ENCODE measurements at places on chromosomes 1 and 21. TPM values are rescaled to one million over a fixed set of nuclear protein-coding genes. Genes with fewer than 3 reads are reported as not detected.

DNA sequence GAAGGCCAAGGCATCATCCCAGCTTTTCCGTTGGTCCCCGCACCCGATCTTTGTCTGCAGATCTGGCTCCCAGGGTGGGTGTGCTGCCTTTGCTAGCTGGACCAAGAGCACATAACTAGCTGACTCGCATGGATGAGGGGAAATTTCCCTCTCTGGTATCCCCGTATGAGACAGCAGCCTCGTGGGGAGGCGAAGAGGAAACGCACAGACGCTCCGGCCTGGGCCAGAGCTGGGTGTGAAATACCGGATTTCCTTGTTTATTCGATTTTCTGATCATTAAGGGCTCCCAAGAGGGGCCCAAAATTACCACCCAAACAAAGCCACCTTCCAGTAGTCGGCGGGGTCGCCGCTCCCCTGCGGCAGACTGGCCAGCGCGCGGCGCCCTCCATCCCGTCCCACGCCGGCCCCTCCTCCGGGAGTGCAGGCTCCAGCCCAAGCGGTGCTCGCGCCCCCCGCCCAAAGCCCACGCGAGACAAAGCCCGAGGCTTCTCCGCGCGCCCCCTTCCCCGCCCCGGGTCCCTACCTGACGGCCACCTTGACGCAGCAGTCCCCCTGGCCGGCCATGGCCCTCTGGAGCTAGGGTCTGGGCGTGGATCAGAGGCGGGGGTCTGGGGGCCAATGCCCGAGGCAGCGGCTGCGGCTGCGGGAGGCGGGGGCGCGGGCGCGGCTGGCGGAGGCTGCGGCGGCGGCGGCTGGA is 546 bp downstream of the KIF21B start:
- DNase-seq = peak; percentile 52

- DNase-seq = peak; percentile 68
These were observed 22.6 kb downstream of the BTG2 start for GRCh38 chr1:203327684-203328457.

DNA sequence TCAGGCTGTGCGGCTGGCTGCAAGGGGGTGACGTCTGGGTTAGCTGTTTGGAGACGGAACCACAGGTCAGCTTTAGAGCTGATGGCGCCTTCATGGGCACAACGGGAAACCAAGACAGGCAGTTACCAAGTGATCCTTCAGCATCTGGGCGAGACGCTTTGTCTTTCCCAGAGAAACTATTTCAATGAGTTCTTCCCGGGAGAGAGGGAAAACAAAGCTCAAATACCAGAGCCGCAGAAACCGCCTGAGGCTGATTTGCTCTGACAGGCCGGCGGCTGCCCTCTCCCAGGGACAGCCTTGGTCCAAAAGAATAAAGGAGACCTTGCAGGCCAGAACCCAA is 76.5 kb downstream of the CD58 start:
- no peak for DNase-seq

The TNN gene
- not detected for total RNA-seq

The CHAF1B gene
- total RNA-seq = 11.1 TPM

The PALMD gene
- 2.7 TPM for total RNA-seq

DNA sequence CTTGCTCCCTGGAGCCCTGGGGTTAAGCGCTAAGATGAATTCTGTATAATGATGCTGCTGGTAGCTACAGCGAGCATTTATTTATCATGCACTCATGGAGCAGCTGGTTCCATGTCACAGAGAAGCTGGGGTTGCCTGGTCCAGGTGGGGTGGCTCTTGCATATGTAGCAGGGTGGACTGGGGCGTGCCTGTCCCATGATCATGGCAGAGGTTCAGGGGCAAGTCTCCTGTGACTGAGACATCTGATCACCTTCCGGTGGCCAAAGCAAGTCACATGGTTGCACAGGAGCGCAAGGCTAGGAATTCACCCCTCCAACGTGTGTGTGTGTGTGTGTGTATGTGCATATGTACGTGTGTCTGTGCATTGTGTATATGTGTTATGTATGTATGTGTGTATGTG is 15.6 kb upstream of the KCNAB2 start:
- DNase-seq = no peak

- DNase-seq = no peak
These were observed 80.4 kb upstream of the GNG4 start for GRCh38 chr1:235730007-235730406.

The ATP8B2 gene
- 31.6 TPM for total RNA-seq

- no peak for DNase-seq
These were observed 5.7 kb downstream of the BCL2L15 start for GRCh38 chr1:113881661-113882060.

- no peak for DNase-seq
These were observed 215.1 kb downstream of the S1PR1 start for GRCh38 chr1:101451888-101452287.

- peak; percentile 7 for DNase-seq
These were observed 1.4 kb upstream of the DNAJC11 start for GRCh38 chr1:6703016-6703415.

DNA sequence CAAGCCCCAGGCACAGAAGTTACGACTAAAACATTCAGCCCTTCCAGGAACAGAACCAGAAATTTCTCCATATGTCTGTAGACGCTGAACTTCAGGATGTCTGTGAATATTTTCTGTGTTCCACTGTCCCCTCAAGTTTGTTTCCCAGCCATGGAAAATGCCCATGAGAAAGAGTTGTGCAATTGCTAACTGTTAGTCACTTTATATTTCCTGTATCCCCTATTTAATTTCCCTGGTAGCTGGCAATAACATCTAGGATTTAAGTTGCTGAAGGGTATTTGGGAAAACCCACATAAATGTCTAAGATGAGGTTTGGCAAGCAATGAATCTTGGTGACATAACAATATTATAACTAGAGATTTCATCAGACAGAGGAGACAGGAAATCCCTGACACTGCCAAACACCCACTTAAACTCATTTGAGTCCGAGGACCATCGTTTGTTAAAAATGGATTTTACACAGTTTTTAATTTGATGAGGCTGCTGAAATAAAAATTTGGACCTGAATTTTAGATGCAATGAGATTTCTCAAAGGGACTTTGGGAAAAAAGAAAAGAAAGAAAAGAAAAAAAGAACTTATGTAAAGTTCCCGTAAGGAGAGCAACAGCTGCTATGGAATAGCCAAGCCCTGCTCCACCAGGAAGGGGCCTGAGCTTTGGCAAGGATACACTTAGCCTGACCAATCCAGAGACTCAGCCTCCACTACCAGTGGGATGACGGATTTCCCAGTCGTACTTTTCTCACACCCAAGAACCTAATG is 21.8 kb upstream of the ERRFI1 start:
- peak; percentile 86 for DNase-seq

GRCh38 chr1:225532240-225532944 is 104.6 kb upstream of the LBR start:
- no peak for DNase-seq

DNA sequence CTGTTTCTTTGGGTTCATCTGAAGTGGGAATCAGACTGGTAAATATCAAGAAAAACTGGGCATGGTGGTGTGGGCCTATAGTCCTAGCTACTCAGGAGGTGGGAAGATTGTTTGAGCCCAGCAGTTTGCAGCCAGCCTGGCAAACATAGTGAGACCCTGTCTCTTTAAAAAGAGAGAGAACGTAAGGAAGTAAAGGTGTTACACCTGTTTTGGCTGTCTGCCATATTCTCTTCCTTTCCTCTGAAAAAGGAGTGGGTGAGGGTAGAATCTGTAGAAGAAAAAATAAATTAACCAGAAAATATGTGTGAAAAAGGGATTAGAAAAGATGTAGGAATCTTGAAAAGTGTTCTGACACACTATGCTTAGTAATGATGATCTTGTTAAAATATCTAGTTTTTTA is 20.0 kb downstream of the AHCYL1 start:
- DNase-seq = no peak

- peak; percentile 24 for DNase-seq
These were observed 642 bp downstream of the RSRP1 start for GRCh38 chr1:25246600-25247023.

The EPHX1 gene
- 8.8 TPM for total RNA-seq

DNA sequence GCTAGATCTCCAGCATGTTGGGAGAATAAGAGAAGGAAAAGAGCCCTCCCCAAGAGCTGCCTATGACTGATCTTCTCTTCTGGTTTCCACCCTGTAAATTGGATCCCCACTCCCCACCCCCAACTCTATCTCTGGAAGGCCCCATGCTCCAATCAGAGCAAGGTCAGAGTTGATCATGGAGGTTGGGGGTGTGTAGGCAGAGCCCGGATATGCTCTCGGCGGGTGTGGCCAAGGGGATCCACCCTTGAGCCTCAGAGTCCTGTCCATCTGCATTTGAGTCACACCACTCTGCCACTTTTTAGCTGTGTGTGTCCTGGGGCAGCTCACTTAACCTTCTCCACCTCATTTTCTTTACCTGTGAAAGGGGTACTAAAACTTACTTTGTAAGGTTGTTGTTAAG is 79.5 kb downstream of the NAV1 start:
- no peak for DNase-seq

- no peak for DNase-seq
These were observed 52.4 kb upstream of the H6PD start for GRCh38 chr1:9181990-9182783.

DNA sequence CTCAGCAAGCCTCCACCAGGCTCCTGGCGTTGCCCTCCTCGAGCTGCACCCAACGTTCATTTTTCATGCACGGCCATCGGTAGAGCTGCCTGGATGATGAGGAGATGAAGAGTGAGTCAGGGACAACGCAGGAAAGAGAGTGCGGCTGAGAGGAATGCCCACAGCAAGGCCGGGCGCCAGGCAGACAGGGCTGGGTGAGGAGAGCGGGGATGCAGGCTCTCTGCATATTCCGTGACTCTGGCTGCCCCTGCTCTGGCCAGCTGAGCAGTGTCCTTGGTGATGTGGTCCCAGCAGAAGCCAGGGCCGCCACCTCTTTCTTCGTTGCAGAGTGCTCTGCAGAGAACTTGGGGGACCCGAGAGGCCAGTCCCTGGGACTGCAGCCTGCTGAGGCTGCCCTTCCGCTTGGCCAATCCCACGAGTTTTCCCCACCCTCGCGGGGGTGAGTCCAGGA is 10.8 kb downstream of the UMODL1 start:
- DNase-seq = peak; percentile 88

DNA sequence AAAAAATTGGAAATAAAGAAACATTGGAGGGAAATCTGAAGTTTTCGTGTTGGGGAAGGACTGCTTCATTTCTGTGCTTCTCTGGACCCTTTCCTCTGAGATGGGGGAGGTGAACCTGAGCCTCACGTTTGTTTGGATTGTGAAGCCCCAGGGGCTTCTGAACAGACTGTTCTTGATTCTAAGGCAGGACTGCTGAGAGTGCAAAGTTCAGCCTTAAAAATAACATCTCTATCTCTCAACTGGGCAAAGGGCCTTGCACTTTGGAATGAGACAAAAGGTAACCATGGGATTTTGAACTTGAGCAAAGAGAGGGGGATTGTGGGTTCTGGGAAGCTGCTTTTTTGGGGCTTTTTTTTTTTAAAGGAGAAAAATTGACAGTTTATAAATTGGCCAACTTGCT is 45.0 kb downstream of the GPR88 start:
- no peak for DNase-seq

The BRDT gene
- not detected for total RNA-seq

The PBXIP1 gene
- total RNA-seq = 10.5 TPM

DNA sequence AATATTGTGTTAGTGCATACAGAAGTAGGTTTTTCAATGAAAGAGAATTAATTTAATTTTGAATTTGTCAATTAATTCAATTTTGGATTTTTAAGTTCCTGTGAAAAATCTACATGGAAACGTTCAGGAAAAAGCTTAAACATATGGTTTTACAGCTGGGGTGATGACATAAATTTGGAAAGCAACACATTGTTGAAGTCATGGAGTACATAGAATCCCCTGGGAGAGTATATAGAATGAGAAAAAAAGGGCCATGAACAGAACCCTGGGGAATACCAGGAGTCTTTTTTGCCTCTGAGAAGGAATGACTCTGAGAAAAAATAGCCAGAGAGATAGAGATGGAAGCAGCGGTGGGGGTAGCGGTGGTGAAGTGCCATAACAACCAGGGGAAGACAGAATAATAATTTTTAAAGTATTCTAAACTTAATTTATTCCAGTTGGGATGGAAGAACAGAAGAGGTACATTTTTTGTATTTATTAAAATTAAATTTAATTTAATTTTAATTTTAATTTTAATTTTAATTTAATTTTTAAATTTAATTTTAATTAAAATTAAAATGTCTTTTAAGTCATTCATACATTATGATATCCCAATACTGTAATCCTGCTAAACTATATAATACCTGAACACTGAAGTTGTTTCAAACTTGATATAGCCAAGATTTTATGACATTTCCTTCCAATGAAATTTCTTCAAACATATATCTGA is 48.9 kb downstream of the NME7 start:
- DNase-seq = no peak

GRCh38 chr1:214503553-214503952 is 47.8 kb downstream of the PTPN14 start:
- no peak for DNase-seq

The RUNX3 gene
- 5.6 TPM for total RNA-seq

The ASTN1 gene
- total RNA-seq = 2.0 TPM

The HMCN1 gene
- total RNA-seq = 5.5 TPM

The SLC45A3 gene
- total RNA-seq = 10.5 TPM

GRCh38 chr1:202585590-202585933 is 124.7 kb downstream of the SYT2 start:
- no peak for DNase-seq

The NKAIN1 gene
- total RNA-seq = 0.63 TPM
